ENCODE measurements at places on chromosomes 11 and 22.

GRCh38 chr11:23574149-23574548, 713.9 kb upstream of the CCDC179 start:
- DNase-seq = no peak

- DNase-seq = no peak
Measured at GRCh38 chr11:76376746-76377558, 4.0 kb downstream of the THAP12 start.

DNA sequence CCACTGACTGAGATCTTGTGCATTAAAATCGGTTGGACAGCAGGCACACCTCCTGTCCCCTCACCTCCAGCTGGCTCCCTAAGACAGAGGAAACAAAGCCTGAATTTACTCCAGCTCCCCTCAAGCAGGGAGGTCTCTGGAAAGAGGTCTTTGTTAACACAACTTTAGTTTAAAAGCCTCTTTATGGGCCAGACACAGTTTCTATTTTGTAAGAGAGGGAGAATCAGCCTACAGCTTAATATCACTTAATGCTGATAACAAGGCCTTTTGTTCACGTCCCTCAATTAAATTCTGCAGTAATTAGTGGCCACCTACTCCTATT, 36.3 kb downstream of the PLEKHA7 start:
- DNase-seq = no peak

DNA sequence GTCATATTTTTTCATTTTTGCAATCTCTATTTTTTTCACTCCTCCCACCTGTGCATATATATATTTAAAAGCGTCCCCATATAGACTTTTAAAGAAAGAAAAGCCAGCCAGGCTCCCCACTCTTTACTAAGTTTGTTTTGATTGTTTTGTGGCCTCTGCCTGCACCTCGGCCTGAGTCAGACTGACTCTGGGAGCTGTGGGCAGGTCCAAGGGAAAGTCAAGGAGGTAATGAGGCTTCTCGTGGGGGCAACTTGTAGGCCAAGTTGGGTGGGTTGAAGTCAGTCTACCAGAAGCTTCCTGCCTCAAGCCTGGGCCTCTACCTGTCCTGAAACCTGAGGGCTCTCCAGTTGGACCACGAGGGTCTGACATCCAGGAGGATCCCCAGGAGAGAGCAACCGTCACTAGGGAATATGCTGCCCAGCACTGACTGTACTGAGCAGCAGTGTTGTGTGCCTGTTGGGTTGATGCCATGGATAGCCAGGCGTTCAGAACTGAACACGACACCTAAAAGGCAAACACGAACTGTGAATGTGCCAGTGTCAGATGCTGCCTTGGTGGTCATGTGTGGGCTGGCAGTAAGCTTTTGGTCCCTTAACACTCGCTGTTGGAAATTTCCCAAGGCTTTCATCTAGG, 58.8 kb downstream of the BMAL1 start:
- no peak for DNase-seq

DNA sequence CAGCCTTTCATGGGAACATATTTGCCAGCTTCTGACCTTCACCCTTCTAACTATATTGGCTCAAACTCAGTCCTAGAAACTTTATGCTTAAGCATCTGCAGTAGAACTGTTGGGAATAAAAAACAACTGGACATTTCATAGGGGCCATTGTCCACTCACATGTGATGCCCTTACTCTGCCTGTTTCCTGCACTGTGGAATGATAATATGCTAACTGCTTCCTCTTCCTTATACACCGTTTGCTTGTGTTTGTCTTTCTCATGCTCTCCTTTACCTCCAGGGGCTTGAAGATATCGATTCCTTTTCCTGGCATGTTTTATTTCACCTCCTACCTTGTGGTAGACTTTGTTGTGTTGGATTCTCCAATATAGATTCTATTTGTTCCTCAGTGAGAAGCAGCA, 333.0 kb upstream of the DDI1 start:
- DNase-seq = no peak

DNA sequence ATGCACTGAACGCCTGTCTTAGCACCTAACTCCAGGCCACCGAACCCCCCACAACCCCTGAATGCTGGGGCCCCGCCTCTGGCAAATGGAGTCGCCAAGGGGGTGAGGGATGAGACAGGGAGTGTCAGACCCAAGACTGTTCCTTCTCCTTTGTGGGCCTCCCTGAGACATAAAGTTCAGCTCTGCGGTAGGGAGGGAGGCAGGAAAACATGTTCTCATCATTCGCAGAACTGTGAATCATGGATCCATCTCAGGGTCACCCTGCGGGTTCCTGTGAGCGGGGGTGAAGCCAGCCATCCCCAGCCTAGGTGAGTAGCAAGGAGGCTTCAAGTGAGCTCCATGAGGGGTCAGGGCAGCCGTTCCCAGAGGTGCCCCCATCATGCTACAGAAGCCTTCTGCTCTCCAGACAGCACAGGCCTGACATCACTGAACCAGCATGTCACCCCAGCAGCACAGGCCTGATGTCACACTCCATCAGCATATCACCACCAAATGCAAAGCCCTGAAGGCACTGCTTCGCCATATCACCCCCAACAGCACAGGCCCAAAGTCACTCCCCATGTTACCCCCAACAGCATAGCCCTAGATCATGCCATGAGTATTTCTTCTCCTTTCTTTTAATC, 27.2 kb downstream of the TMPRSS6 start:
- no peak for DNase-seq

DNA sequence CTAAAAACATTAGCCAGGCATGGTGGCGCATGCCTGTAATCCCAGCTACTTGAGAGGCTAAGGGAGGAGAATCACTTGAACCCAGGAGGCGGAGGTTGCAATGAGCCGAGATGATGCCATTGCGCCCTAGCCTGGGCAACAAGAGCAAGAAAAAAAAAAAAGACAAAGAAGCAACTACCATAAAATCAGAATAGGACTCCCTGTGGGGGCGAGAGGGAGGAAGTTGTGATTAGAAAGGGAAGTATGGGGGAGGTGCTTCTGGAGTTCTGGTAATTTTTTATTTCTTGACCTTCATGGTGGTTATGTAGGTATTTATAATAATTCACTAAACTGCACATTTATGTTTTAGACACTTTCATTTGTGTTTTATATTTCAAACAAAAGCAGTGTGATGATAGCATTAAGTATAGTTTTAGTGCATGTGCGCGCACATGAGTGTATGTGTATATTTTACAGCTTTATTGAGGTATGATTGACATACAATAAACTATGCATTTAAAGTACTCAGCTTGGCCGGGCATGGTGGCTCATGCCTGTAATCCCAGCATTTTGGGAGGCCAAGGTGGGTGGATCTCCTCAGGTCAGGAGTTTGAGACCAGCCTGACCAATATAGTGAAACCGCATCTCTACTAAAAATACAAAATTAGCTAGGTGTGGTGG, 43.5 kb downstream of the SIK2 start:
- DNase-seq = no peak

Measured in NCI-H2107 (cell line).